ENCODE measurements at places on chromosomes 1 and 21.

- no peak for DNase-seq
Observed at GRCh38 chr1:66533804-66534740, at the start of gene SGIP1. Gene SGIP1, plus strand, starts transcription at chr1:66534153. Its CDS starts 206 bp downstream, at chr1:66534359.

DNA sequence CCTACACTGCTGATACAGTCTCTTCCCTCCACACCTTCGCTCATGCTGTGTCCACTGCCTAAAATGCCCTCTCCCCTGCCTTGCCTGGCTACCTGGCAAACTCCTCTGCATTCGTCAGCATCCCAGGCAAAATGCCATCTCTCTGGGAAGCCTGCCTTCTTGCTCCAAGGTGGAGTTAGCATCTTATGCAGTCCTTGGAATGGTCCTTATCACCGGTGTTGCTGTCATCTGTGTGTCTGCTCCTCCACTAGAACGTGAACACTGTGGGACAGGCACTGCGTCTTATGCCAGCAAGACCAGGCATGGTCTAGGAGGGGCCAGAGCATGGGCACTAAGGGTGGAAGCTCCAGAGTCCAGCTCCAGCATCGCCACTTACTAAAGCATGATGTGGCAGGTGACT is 211.8 kb downstream of the MATN1 start:
- DNase-seq, result no peak

DNA sequence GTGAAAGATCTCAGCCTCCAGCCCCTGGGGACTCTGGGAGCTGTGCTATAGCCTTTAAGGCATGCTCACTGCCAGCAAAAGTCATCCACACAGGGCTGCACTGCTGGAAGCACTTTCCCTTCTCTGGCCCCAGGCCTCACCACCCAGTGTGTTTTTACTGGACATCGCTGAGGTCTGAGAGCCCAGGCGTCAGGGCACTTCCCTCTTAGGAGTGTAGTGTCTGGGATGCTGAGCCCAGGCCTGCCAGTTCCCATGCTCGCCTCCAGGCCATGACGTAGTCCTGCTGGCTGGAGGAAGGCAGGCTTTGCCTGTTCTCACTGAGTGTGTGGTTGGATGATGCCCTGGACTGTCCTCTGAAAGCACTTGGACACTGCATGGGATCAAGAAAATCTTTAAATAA is 101.2 kb downstream of the GDAP2 start:
- DNase-seq, result no peak

DNA sequence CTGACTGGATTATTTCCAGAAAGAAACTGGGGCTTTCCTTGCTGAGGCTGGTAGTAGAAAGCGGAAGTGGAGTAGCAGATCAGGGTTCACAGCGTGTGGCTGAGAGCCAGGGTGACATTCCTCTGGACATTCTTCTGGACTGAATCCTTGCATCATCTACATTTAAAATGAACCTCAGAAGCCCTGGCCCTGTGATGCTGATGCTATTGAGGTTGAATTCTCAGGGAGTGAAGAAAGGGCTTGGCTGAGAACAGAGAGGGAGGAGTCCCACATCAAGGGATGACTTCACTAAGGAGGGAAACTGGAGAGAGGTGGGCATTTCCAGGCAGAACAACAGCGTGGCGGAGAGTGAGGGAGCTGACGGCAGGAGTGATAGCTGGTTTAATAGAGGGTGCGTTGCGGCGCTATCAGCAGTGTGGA is 102.3 kb upstream of the LMO4 start:
- DNase-seq, result peak; percentile 90

DNA sequence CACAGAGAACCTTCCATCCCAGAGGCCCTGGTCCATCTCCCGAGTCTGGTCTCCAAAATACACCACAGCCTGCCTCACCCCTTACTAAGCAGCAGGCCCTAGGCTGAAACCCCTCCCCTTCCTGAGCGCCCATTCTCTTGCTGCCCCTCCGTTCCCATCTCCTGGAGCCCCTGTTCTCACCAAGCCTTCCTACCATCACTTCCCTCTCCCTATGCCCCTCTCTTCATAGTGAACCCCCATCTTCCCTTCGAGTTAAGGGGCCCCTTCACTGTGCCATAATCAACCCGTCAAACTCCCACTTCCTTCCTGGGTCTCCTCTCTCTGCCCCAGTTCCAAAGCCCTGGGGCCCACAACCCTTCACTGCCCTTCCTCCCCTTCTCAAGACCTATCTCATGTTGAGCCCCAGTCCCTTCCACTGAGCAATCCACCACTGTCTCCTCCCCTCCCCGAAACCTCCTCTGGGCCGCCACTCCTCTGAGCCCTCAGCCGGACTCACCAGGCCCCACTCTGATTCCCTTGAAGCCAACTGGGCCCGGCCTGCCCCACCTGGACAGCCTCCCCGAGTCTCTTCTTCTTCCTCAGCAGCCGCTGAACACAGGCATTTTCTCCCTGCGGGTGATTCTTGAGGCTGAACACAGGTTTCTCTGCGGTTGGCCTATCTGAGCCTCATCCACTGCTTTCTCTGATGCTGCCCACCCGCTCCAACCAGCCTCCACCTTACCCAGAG is 42.2 kb upstream of the WASF2 start:
- DNase-seq, result no peak

- DNase-seq, result peak; percentile 36
Observed at GRCh38 chr1:110102081-110102480, 10.2 kb upstream of the UBL4B start.

DNA sequence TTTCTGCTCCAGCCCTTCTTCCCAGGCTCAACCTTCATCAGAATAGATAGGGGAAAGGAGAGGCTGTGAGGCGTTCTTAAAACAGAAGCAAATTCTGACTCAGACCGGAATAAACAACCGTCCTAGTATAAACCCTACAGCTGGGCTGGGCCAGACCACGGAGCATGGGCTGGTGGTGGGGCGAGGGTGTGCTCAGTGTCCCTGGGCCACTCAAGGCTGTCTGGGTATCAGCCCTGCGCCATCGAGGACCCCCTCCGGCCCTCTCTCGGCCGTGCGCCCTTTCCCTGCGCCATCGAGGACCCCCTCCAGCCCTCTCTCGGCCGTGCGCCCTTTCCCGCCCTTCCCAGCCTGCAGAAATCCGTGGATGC is 36.0 kb downstream of the CAPN2 start:
- peak; percentile 49 for DNase-seq

- no peak for DNase-seq
Observed at GRCh38 chr1:227065311-227065710, 125.2 kb downstream of the COQ8A start.

GRCh38 chr1:178660461-178660860 is 64.6 kb upstream of the RALGPS2 start:
- DNase-seq, result no peak

GRCh38 chr1:95118067-95118499 is 928 bp downstream of the TLCD4 start:
- no peak for DNase-seq

DNA sequence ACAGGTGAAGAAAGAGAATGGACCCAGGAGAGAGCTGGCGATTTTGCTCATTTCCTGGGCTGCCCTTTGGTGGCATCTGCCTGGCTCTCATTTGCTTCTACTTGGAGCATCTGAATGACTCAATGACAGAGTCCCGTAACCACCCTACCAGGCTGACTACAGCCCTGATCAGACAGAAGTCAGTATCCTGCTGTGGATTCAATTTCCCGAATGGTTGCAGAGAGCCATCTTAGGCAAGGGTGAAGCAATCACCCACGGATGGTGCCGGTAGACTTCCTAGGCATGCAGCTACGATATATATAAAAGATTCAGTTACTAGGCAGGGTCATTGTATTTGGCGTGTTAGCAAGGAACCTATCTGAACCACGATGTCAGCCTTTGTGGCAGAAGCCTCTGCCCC is 10.2 kb downstream of the AJAP1 start:
- no peak for DNase-seq

Measured in MV-4-11 (cell line).